ENCODE measurements at places on chromosomes 12 and 14.

- DNase-seq, result no peak
Measured at GRCh38 chr14:96084796-96085195, 45.6 kb downstream of the C14orf132 start.

GRCh38 chr14:73788701-73789551 is 62.7 kb upstream of the PTGR2 start:
- DNase-seq, result no peak

- DNase-seq, result no peak
Measured at GRCh38 chr14:36021591-36022320, 154.8 kb downstream of the PTCSC3 start.

DNA sequence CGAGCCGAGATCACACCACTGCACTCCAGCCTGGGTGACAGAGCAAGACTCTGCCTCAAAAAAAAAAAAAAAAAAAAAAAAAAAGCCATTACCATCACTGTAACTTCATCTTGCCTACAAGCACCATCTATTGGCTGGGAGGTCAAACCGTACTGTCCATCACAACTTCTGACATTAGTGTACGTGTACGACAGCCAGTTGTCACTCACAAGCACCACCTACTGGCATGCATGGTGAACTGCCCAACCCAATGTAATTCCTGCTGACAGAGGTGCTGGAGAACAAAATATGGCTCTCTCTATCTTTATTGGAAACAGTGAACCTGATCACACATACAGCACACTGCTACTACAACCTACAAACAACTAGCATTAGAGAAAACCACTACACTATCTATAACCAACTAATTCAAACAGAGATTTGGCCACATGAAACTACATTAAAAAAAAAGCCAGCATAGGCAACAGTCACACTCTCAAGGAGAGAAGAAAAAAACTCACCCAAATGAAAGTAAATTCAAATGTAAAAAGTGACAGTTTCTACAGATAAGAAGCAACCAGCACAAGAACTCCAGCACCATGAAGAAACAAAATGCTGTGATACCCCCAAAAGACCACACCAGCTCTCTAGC is 82.3 kb downstream of the PUS7L start:
- no peak for DNase-seq

DNA sequence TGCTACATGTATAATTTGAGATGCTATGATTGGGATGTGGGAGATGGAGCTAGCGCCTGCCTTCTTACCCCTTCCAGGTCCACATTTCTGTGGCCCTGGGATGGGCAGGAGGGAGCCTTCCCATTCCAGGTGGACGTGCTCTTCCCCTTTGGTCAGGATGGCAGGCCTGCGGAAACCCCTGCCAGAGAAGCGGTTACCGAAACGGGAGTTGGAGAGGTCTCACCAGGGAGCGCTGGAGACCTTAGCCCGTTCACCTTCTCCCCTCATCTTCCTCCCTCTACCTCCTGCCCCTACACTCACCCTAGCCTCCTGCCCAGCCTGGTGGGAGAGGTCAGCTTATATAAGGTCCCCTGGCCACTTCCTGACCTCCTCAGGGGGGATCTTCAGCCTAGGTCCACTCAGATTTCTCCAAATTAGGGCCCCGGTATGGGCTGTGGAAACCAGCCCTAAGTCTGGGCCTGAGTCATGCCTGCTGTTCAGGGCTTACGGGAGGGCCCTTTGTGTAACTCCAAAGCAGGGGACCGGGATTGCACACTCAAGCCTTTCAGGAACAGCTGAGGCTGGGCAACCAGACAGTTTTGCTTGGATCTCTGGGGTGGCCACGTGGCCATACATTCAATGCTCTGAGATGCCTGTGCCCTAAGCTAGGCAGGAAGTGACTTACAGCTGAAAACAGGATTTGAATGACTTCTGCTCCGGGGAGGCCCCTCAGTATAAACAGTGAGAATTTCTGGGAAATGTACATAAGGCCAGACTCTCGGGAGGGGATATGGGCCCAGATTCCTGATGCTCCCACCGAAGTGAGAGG is 10.2 kb upstream of the MEG3 start:
- no peak for DNase-seq

GRCh38 chr12:3928538-3929184 is 55.5 kb upstream of the PARP11 start:
- no peak for DNase-seq

DNA sequence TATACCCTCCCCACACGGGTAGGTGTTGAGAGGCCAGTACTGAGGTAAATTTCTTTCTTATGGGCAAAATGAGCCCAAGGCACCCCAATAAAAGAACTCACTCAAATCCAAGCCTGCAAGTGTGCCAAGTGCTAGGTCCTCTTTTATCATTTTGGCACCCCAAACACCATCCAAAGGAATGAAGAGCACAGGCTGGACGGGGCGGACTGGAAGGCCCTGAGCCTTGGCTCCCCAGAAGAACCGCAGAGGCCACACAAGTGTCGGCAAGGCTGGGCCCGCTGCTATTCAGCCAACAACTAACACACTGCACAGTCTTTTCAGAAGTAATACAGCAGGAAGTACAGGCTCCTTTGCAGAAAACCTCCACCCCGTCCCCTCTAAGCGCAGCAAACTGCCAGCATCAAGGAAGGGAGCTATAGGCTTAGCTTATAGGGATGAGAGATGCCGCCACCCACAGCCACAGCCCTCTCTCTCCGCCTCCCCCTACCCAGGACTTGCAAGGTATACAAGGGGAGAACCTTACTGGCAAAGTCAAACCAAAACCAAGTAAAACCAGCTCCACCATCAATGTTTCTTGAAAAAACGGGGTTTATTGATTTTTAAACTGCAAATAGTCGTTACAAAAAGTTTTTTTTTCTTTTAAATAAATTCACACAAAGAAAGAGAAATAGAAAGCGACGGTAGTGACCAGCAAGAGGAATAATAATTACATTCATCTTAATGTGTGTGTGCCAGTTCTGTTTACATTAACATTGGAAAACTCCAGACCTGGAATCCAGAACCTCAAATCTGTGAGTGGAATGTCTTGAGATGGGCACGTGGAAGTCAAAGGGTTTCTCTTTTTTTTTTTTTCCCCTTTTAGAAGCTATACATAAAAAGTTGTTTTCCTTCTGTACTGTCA is 5.5 kb downstream of the ZFP36L1 start:
- peak; percentile 21 for DNase-seq

DNA sequence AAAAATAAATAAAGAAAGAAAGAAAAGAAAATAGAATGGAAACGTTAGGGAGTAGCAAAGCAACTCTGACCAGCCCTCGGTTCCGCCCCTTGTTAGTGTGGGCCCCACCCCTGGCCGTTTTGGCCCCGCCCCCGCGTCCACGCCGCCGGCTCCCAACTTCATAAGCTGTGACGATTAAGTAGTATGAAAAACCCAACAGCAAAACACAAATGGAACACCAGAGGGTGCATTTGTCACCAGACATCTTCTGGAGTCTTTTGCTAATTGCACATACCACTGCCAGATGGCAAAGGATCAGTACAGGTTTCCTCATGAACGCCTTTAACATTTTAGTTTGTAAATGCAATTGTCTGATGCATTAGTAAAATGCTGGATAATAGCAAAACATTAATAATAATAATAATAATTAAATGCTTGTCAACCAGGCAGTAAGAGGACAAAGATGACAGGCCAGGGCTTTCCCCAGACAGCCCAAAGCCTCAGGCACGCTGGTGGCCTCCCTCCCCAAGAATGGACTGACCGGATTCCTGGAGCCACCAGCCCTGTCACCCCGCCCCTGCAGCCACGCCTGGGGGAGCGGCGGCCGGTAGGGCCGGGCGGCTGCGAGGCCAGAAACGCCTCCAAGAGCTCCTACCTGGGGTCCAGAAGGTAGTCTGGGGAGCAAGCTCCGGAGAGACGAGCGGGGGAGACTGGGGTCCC is 23.6 kb downstream of the HSP90AA1 start:
- peak; percentile 59 for DNase-seq

- no peak for DNase-seq
Measured at GRCh38 chr12:6757028-6757690, 4.2 kb upstream of the MLF2 start.

DNA sequence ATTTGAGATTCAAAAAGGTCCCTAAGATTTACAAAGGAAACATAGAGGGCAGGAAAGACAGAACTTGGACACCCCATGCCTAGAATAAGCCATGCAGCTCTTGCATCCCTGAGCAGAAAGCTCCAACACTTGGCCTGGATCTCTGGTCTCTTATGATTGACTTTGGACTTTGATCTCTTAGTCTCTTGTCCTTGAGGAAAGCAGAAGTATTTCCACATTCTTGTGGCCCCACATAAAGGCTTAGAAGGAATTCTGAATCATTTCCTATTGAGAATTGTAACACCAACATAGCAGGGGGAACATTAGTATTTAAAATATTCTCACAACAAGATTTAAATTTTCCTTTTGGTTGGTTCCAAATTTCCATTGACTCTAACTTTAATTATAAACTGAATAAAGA is 283.7 kb upstream of the PRKD1 start:
- no peak for DNase-seq

- no peak for DNase-seq
Measured at GRCh38 chr12:124148481-124149273, 146.2 kb upstream of the RFLNA start.

- DNase-seq, result no peak
Measured at GRCh38 chr14:101521978-101522377, 39.3 kb upstream of the DIO3 start.

GRCh38 chr14:102317564-102318248 is 1.8 kb upstream of the ZNF839 start:
- DNase-seq, result no peak

DNA sequence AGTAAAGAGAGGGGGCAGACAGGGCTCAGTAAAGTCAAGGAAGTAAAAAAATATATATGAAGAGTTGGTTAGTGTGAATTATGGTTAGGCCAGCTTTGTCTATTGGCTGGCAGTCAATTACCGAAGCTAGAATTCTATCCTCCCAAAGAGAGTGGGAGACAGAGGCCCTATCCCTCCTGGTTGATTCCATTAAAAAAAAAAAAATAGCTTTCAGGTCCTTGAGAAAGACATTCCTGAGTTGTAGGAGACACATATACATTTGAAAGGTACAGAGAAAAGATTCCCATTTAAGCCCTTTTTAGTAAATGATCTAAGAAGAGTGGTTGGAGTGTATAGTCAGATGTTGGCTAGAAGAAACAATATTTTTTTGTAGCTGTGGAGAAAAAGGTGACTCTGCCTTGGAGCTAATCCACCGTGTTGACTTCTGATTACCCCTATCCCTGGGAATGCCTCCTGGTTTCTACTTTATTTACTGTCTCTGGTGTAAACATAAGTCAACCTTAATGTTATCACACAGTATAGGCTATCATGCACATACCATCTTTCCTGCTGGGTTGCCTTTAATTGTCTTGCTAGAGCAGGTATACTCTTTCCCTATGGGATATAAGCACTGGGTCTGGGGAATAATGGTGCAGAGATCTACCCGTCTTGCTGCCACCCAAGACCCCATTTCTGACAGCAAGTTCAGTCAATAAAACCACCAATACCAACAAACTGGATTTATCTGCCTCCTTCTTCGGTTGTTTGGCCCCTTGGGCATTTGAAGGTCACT is 859.9 kb upstream of the ATXN7L3B start:
- no peak for DNase-seq

- DNase-seq, result no peak
Measured at GRCh38 chr12:105644770-105645169, 314.3 kb downstream of the C12orf75 start.

DNA sequence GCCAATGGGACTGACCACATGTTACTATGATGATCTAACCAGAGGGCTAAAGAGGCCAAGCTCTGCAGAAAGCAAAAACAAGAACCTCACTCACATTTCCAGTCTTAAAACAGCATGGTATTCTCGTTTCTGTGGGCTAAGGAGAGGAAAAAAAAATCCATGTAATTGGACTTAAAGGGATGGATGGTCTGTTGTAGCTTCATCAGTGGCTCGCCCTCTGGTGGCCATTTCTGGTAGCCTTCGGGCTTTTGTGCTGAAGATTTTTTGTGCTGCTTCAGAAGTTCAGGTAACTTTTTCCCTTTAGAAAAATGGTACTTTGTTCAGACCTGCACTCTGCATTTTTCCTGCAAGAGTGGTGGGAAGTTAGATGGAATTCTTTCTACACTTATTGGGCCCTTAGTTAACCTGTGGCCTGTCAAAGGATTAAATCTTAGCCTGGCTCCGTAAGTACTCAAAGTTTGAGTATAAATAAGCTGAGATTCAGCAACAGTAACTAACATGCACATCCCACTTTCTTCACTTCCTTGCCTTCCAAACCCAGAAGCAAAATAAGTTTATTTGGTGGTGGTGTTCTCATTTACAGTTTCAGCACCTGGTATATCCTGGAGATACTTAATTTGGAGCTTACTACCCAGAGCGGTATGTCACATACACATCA is 22.3 kb downstream of the DCAF4 start:
- DNase-seq, result peak; percentile 51

GRCh38 chr12:18926188-18926587 is 188.3 kb downstream of the CAPZA3 start:
- DNase-seq, result no peak

GRCh38 chr12:40105265-40105514 is 691 bp downstream of the SLC2A13 start:
- no peak for DNase-seq

- no peak for DNase-seq
Measured at GRCh38 chr14:21428930-21429329, 27.0 kb downstream of the CHD8 start.

- peak; percentile 2 for DNase-seq
Measured at GRCh38 chr14:34722723-34723545, 8.5 kb upstream of the CFL2 start.

- no peak for DNase-seq
Measured at GRCh38 chr14:75911883-75912282, 69.9 kb downstream of the TGFB3 start.

GRCh38 chr12:67637718-67638117 is 10.8 kb upstream of the DYRK2 start:
- DNase-seq, result no peak

DNA sequence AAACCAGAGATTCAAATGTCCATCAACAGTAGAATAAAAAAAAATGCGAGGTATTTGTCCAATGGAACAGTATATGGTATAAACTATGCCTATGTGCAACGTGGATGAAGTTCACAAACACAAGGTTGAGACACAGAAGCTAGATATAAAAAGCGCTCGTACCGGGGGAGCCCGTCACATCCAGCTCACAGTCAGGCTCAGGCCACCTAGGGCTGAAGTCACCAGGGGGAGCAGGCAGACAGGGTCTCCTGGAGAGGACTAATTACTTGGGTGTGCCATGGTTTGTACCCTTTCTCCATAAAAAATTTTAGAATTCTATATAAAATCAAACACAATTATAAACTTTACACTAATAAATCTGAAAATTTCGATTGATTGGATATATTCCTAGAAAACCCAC is 13.6 kb downstream of the AHNAK2 start:
- DNase-seq, result no peak

DNA sequence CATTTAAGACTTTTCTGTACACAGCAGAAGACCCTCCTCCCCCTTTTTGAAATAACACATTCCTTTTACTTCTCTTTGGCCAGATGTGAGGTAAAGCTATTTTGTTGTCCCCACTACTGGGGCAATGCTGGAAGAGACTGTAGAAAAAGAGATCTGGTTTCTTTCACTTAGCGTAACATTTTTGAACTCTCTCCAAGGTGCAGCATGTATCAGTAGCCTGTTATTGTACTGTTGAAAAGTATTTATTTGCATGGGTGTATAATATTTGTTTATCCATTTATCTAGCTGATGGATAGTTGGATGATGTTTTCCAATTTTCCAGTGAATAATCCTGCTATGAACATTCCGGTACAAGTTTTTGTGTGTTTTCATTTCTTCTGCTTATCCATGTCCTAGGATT is 335.2 kb downstream of the SOX5 start:
- no peak for DNase-seq

All from stimulated activated naive CD4-positive, alpha-beta T cell treated with Interleukin-2 at 50 U/mL for 16 hours (primary cell).